ENCODE measurements at places on chromosomes 4 and X.
A peak's percentile ranks its signal among the peaks of the same experiment; 100 is the strongest.

GRCh38 chrX:20204351-20204750 is 62.4 kb downstream of the RPS6KA3 start:
- DNase-seq: no peak

DNA sequence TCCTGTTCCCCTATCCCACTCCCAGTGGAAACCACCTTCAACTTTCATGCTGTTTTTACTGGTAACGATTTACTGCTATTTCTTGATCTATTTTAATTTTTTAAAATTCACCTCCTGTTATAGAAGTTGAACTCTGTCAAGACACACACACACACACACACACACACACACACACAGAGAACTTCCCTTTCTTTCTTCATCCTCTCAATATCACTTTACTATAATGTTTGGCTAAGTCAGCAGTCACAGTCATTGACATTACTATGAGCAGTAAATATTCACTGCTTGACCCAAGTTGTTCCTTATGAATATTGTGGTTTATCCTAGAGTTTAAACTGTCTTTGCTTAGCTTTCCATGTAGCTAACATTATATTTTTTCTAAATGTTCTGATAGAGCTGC is 24.0 kb upstream of the SGMS2 start:
- peak; percentile 22 for DNase-seq

GRCh38 chr4:76296286-76296820 is 10.2 kb upstream of the STBD1 start:
- DNase-seq: no peak

DNA sequence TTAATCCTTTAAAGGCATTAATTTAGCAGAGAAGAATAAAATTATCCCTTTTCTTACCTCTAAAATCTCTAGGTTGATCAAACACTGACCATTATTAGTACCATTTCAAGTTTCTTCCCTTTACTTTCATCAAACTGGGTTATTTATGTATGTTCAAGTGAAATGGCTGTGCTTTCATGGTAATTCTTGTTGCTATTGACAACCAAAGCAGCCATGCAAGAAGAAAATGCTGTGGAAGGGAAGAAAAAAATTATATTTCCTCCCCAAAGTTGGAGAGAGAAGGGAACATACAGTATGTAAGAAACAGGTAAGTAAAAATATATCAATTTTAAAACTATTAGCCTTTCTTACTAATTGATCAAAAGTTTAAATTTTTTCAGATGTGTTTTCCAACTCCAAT is 16.2 kb downstream of the NPNT start:
- DNase-seq: no peak

- no peak for DNase-seq
These were observed 294.1 kb downstream of the STIM2 start for GRCh38 chr4:27154706-27155105.

GRCh38 chr4:123319639-123320038 is 77.0 kb upstream of the SPRY1 start:
- no peak for DNase-seq

DNA sequence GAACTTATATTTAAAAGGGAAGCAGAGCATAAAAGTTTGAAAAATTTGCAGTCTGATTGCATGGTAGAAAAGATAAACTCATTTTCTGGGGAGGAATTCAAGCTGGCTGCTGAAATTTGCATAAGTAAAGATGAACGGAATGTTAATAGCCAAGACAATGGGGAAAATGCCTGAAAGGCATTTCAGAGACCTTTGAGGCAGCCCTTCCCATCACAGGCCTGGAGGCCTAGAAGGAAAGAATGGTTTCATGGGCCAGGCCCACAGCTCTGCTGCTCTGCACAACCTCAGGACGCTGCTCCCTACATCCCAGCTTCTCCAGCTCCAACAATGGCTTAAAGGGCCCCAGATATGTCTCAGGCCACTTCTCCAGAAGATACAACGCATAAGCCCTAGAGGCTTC is 46.9 kb upstream of the INPP4B start:
- DNase-seq: no peak

- DNase-seq: no peak
These were observed 2.9 kb upstream of the GUF1 start for GRCh38 chr4:44675366-44675765.

- no peak for DNase-seq
These were observed 300.5 kb downstream of the ANTXR2 start for GRCh38 chr4:79772510-79772909.

DNA sequence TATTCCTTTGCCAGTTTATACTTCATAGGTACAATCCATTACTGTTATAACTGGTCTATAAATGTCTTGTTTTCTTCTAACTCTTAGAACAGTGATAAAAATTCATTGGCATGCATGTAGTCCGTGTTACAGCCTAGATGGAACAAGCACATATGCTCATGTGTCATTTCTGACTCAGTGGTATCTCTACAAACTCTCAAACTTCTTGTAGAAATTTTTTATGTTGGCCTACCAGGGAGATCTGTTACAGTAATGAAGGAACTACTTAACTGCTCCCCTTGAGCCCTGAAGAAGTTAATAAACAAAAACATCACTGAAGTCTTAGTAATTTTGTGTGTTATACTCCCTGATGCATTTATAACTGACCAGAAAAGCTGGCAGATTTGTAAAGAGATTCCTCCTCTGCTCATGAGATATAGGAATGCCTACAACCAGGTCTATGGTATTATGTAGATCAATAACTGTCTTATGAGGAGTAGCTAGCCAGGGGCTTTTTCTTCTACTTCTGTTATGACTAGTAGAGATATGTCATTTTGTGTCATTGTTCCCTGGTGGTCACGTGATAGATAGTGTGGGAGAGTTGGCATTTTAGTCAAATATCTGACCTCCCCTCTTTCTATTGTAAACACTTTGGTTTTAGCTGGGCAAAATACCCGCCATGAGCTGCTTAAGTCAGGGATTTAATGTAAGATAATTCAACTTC is 53.7 kb upstream of the FAAH2 start:
- no peak for DNase-seq

All from HL-60 (cell line).